Activated CD8-positive, alpha-beta memory T cell treated with anti-CD3 and anti-CD28 coated beads for 4 hours (primary cell): ENCODE measurements at places on chromosomes 3 and 15.

DNA sequence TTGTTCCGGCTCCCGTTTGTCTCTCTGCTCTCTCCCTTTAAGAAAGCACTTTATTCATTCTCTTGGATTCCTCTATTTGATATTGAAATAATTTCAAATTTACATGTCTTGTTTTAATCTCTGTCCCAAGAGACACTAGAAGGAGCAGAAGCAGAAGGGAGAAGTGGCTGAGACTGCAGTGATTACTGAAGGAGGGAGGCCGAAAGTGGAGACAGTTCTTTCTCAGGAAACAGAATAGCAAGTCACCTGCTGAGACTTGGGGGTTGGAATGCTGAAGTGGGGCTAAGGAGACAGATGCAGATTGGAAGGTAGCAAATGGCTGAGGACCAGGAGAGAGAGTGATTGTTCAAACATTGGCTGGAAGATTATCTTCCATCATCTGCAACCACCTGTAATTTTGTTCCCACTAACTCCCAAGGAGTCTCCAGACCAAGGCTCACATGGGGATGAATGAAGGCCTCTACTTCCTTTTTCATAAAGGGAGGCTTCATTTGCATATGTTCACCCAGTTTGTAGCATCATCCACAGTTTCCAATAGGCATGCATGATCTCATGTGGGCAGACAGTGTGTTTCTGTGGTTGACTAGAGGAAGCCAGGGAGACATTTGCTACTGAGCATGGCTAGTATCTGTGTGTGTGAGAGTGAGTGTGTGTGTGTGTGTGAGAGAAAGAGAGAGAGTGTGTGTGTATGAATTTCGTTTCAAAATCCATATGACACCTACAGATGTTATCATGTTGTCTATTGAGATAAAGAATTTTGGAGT, 24.0 kb downstream of the LTF start:
- DNase-seq: no peak

GRCh38 chr15:67091071-67091979, 25.9 kb downstream of the SMAD3 start:
- DNase-seq: peak; percentile 56

DNA sequence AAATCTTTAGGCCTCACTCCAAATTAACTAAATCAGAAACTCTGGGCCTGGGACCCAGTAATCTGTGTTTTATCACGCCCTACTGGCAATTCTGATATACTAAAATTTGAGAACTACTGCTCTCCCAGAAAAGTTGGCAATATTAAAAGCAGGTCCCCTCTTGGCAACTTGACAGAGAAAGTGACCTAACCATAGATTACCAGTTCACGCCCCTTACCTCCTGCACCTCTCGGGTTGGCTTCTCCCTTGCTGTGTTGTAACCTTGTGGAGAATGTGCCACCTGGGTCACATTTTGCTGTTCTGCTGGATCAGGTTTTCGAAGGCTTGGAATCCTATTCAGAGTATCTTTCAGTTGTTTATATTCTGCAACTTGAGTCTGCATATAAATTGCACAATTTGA, 59.1 kb downstream of the GOLIM4 start:
- DNase-seq: no peak

DNA sequence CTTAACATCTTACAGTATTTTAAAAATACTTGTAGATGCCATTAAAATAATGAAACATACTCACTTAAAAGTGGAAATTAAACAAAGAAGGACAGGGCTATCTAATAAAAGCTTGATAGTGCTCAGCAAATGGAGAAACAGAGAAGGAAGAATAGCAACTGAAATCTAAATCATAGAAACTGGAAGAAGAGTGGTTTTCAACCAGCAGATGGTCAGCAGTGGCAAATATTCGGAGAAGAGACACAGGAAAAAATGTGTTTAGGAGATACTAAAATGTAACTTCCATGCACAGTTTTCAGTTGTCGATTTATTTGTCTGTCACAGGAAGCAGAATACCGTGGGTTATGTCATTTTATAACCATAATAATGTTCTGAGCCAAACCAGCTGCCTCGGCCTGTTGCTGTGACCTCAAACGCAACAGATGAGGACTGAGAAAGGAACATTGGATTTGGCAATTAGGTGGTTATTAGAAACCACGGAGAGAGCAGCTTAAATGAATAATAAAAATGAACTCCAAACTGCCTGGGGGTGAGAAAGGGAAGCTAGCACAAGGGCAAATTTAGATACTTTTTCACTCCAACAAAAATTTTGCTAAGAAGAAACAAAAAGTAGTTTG, 246.6 kb upstream of the KCNMB2 start:
- DNase-seq: no peak

DNA sequence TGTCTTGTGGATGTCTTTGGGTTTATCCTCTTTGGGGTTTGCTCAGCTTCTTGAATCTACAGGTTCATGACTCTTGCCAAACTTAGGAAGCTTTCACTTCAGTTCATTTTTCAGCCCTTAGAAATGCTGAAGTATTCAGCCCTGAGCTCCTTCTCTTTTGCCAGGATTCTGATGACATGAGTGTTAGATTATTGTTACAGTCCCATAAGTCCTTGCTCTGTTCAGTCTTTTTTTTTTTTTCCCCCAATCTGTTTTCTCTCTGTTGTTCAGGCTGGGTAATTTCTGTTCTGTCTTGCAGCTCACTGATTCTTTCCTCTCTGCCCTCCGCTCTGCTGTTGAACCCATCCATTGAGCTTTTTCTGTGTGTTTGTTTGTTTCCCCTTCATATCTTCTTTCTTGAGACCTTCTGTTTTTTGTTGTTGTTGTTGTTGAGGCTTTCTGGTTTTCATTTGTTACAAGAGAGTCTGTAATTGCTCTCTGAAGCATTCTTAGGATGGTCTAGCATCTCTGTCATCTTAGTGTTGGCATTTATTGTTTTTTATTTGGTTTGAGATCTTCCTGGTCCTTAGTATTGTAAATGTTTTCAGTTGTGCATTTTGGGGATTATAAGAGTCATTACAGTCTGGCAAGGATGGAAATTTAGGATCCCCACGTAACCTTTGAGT, 18.4 kb downstream of the LRCH3 start:
- DNase-seq: no peak

- DNase-seq: no peak
These were observed 612.8 kb downstream of the ZPLD1 start for GRCh38 chr3:103047640-103048039.

GRCh38 chr3:176814285-176814684, 383.0 kb downstream of the TBL1XR1 start:
- no peak for DNase-seq

DNA sequence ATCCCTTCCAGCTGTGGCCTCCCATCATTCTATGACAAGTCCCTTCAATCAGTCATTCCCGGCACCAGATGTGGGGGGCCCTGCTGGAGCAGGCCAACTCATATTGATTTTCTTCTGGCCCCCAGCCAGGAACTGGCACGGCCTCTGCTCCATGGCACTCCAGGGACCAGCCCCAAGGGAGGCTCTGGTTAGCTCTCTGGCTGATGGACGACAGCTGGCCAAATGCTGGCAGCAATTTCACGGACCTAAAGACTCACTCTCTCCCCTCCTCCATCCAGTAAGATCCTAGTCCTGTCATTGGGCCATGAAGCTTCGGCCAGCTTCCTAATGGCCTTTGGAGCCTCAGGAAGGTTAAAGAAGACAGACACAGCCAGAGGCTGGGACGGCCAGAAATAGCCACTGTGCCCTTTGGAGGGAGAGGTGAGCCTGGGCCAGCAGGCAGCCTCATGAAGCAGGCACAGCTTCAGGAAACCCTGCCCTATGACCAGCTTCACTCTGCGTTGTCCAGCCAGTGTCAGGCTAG, 131.0 kb downstream of the MEX3B start:
- DNase-seq: no peak

DNA sequence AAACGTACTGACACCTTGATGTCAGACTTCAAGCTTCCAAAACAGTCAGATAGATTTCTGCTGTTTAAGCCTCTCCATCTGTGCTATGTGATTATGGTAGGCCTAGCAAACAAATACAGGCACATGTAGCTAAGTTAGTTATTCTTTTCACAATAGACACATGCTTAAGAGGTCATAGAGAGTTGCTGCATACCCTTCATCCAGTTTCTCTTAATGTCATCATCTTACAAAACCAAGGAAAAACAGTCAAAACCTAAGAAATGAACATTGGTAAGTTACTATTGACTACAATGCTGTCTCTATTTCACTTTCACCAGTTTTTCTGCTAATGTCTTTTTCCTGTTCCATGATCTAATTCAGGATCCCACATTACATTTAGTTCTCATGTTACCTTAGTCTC, 946.8 kb downstream of the TUSC7 start:
- no peak for DNase-seq

- no peak for DNase-seq
These were observed 512 bp upstream of the TRH start for GRCh38 chr3:129973853-129974563.

DNA sequence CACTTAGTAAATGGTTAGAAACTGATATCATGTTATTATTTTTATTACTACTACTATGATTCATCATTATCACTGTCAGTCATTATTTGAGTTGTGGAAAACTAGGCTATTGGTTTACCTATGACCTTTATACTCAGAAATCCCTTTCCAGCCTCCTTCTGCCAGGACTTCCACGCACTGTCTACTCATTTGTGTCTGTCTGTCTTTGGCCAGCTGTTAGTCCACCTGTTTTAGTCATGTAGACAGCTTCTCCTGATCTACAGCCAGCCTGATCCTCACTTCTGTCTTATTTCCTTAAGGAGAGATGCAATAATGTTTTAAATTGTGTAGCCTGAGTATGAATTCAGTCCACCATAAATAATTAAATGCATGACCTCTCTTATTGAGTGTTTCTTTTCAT, 162.8 kb downstream of the EPHA3 start:
- no peak for DNase-seq

DNA sequence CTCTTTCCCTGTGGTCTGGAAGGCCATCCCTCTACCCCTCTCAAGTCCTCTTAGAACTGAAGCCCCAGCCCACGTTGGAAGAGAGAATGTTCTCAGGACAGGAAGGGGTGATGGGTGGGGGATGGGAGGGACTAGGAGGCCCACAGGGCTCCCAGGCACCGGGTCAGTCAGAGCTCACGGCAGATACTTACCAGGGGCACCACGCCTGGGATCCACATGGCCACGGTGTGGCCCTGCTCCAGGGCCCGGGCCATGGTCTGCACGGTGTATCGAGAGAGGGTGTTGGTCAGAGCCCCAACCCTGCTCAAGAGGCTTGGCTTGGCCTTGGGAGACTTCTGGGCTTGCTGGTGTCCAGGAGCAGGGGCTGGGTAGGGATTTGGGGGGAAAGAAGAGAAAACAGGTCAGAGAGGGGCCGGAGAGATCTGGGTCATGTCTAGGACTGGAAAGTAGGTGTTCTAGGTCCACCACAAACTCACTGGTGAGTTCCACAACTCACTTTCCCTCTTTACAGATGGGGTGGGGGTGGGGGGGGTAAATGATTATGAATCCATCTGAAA, 9.8 kb downstream of the PLIN1 start:
- no peak for DNase-seq

- no peak for DNase-seq
These were observed 866.3 kb downstream of the ROBO1 start for GRCh38 chr3:78901544-78901943.

DNA sequence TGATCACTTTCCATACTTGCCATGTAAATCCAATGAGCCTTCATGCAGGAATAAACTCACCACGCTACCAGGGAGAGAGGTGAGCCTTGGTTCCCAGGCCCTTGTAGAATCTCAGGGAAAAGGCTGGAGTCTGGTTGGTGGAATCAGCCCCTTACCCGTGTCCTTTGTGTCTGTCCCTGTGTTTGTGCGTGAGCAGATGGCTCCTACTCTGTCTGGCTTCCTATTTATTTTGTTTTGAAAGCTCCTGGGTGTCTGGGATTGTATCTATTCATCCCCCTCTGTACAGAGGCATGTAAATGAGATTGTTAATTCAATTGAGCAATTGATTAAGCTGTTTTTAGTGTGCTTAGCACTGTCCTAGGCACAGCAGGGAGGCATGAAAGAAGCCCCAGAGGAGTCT, 278.1 kb downstream of the THSD4 start:
- no peak for DNase-seq

- no peak for DNase-seq
These were observed 182.3 kb upstream of the LPP start for GRCh38 chr3:187971629-187972028.

DNA sequence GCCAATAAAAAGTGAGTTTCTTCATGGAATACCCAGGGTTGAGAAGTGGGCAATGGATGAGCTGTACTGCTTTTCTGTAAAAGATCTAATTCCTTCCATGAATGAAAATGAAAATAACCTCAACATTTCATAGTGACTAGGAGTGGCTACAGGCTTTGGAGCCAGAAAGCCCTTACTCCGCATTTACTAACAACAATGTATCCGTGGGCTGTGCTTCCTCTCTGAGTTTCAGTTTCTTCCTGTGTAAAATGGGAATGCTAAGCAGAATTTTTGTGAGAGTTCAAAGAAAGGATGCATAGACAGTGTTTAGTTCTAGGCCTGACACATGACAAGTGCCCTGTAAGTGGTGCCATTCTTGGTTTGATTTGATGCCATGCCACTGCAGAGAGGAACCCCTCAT, 47.5 kb upstream of the TM4SF1 start:
- no peak for DNase-seq

DNA sequence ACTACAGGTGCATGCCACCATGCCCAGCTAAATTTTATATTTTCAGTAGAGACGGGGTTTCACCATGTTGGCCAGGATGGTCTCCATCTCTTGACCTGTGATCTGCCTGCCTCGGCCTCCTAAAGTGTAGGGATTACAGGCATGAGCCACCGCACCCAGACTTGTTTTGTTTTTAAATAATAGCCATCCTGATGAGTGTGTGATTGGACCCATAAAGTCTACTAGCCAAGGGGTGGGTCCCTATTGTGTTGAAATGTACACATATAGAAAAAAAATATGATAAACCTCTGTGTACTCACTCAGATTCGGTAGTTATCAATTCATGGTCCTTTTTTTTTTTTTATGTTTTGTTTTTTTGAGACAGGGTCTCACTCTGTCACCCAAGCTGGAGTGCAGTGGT, 17.3 kb downstream of the ZNF592 start:
- no peak for DNase-seq
